Activated T-cell treated with anti-CD3 and anti-CD28 coated beads, Interleukin-2, amount 50 U/mL, for 1 hour (primary cell): ENCODE measurements at places on chromosomes 1 and 21.

GRCh38 chr1:68046885-68047658 lies 3.4 kb downstream of the DIRAS3 start:
- DNase-seq, result no peak

DNA sequence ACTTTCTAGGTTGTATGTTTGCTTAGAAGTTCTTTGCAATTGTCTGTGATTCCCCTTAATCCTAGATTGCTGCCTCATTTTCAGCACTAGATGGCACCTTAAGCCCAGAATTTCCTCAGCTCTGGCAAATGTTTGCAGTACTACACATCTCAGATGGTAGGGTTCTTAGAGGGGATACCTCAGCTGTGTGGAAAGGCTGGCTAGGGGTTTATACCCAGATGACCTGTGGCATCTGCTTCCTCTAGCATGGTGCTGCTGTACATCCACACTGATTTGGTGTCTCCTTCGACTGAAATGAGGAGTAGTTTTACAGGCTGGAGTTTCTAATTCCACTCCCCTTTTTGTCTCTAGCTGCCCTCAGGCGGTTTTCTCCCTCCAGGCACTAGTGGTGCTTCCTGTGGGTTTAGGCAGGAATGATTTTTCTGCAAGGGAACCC lies 23.5 kb downstream of the ASB17 start:
- no peak for DNase-seq

- no peak for DNase-seq
Measured at GRCh38 chr1:214017191-214017982, 29.6 kb downstream of the PROX1 start.

GRCh38 chr1:153343040-153343681 lies 5.5 kb downstream of the PGLYRP4 start:
- DNase-seq, result no peak

DNA sequence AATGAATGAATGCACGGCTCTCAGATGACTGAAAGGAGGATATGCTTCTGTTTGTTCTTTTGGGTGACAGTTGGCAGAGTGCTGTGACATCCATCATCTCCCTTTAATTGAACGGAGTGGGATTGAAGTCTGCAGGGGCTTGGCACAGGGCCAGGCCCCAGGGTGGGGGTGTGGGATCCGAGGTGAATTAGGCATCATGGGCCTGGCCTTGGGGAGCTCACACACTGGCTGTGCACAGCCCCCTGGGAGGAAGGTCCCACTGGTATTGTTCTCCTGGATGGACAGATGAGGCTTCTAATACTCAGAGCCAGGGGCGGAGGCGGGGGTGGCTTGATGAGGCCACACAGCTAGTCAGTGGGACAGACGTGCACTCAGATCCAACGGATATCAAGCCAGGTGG lies 19.3 kb downstream of the EPHB2 start:
- no peak for DNase-seq

DNA sequence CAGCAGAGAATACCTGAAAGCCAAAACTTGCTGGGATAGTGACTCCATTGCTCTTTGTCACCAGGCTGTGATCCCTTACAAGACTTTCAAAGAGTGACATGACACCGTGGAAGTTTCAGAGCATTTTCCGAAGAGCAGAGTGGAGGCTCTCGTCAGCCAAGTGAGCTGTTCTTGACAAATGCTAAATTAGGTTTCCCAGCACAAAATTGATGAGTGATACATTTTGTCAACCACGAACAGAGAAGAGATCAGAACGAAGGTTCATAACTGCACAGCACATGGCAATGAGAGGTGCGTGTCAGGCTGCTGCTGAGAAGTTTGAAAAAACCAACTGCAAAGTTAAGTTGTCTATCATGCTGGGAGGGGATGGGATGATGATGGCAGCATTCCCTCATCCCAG lies 184.4 kb upstream of the C1orf174 start:
- DNase-seq, result no peak

- DNase-seq, result peak; percentile 66
Measured at GRCh38 chr1:15684042-15684461, at the start of gene PLEKHM2. Gene PLEKHM2, plus strand, starts transcription at chr1:15684320. Its CDS starts 239 bp downstream, at chr1:15684559.

GRCh38 chr1:229537894-229538293 lies 20.6 kb downstream of the ABCB10 start:
- DNase-seq, result no peak
